Endothelial cell (in vitro differentiated cells): ENCODE measurements at places on chromosomes 4 and X. TPM values are rescaled to one million over a fixed set of nuclear protein-coding genes. Genes with fewer than 3 reads are reported as not detected.

DNA sequence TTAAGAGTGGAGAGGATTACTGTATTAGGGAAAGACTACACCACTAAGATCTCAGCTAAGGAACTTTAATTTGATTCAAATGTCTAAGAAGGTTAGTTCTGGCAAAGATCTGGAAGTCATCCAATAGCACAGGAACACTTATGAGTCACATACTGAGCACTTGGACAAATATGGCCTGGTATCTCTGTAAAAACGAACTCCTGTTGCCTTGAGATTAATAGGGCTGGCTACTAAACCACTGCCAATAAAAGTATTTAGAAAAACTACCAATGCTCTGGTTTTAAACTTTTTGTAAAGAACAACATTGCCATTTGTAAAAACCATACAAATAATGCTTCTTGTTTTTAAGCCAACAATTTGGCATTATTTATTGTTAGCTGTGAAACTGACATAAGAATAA is 70.5 kb downstream of the SEC24D start:
- H3K4me3 ChIP-seq: no peak overlapping the region
- H3K27ac ChIP-seq: no peak overlapping the region
- peaks cover 32% of the 10 kb centered on the region for H3K36me3 ChIP-seq
- DNase-seq: no peak
- H3K4me1 ChIP-seq: no peaks in the 10 kb centered on the region

DNA sequence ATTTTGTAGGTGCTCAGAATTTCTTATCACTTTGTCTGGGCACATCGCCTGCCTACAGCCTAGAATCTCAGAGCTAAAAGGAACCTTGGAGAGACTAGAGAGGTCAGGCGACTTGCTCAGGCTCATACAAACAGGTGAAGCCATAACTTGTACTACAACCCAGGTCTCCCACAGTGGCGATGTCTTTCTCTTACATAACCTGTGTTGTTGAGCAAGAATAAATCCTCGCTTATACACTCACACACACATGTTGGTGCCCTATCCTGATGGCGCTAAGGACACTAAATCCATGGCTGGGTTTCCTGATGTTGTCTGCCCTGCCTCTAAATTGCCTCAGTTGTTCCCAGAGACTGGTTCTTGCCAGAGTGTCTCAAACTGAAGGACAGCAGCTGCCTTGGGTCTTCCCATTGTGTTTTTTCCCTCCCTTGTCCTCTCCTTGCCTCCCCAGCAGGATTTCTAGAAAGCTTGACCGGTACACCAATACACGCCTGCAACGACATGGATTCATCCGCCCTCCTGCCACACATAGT is 1.6 kb downstream of the TSC22D3 start:
- no peak overlapping the region for H3K4me3 ChIP-seq
- no peak overlapping the region for H3K27ac ChIP-seq
- no peaks in the 10 kb centered on the region for H3K36me3 ChIP-seq
- peaks cover 6% of the 10 kb centered on the region for H3K4me1 ChIP-seq

DNA sequence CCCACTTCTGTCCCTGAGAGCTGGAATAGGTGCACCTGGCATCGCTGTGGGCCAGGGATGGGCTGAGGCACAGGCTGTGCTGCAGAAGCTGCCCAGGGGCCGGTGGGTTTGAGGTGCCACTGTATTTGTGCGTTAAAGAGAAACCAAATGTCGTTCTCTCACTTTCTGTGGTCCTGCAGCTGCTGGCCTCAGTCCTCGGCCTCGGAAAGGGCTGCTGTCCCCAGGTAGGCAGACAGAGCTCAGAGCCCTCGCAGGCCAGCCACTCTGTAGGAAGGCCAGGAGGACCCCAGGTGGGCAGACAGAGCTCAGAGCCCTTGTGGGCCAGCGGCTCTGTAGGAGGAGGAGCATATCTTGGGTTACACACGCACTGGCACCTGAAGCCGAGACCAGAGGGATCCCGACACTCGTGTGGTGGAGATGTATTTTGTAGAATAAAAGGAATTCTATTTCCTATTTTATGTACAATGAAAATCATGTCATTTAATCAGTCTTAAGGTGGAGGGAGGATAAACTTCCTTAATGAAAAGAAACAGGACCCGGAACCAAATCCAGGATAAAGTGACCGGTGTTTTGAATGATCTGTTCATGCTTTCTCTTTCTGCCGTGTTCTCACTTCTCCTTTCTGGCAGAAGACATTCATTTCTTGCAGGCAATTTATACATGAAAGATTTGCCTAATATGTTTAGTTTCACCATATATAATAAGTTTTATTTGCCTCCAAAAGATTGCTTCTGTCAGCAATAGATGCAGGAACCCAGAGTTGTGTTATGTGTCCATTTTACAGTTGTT is 54.4 kb upstream of the HGFAC start:
- H3K36me3 ChIP-seq: peaks cover 15% of the 10 kb centered on the region
- DNase-seq: no peak
- H3K27me3 ChIP-seq: peaks cover 8% of the 10 kb centered on the region
- peak overlapping the region; percentile 24 for H3K27ac ChIP-seq

DNA sequence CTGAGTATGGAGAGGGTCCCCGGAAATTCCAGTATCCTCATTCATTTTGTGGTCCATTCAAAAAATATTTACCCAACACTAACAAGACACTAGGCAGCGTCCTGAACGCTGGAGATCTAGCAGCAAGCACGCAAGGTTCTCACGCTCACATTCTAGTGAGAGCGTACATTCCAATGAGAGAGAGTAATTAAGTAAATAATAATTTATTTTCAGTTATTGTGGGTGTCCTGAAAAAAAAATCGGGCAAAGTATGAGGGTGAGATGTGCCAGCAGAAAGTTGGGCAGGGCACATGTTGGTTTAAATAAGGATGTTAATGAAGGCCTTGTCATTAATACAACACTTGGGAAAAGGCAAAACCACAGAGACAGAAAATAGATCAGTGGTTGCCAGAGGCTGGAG is 4.0 kb upstream of the TMEM156 start:
- no peaks in the 10 kb centered on the region for H3K27me3 ChIP-seq
- H3K27ac ChIP-seq: no peak overlapping the region
- DNase-seq: no peak

DNA sequence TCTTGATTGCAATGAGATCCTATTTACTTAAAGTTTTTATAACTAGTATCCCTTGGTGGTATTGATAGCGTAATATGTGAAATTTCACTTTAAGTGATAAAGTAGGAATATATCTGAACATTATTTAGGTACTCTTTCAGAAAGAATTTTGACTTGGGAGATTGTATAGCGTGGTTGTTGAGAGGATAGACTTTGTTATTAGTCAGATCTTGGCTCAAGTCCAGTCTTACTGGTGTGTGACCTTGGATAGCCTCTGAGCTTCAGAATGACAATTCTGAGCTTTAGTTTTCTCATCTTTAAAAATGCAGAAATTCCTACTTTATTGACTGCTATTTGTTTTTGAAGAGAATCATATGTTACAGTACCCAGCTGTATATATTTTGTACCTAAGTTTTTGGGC is 32.6 kb downstream of the DCK start:
- H3K27ac ChIP-seq: no peak overlapping the region
- H3K36me3 ChIP-seq: no peaks in the 10 kb centered on the region
- H3K4me3 ChIP-seq: no peak overlapping the region
- H3K4me1 ChIP-seq: peaks cover 8% of the 10 kb centered on the region

- H3K27ac ChIP-seq: no peak overlapping the region
- H3K4me3 ChIP-seq: no peak overlapping the region
- H3K27me3 ChIP-seq: no peaks in the 10 kb centered on the region
- DNase-seq: no peak
Observed at GRCh38 chrX:126836186-126836585, 16.7 kb downstream of the PRR32 start.

- no peaks in the 10 kb centered on the region for H3K36me3 ChIP-seq
- H3K27me3 ChIP-seq: no peaks in the 10 kb centered on the region
- H3K27ac ChIP-seq: no peak overlapping the region
- no peaks in the 10 kb centered on the region for H3K4me1 ChIP-seq
- no peak for DNase-seq
Observed at GRCh38 chr4:22778547-22779163, 85.9 kb downstream of the GBA3 start.

- no peak overlapping the region for H3K27ac ChIP-seq
- no peak overlapping the region for H3K4me3 ChIP-seq
- DNase-seq: no peak
- H3K4me1 ChIP-seq: no peaks in the 10 kb centered on the region
- peaks cover 7% of the 10 kb centered on the region for H3K36me3 ChIP-seq
Observed at GRCh38 chrX:19576742-19577141, 61.4 kb upstream of the MAP3K15 start.

DNA sequence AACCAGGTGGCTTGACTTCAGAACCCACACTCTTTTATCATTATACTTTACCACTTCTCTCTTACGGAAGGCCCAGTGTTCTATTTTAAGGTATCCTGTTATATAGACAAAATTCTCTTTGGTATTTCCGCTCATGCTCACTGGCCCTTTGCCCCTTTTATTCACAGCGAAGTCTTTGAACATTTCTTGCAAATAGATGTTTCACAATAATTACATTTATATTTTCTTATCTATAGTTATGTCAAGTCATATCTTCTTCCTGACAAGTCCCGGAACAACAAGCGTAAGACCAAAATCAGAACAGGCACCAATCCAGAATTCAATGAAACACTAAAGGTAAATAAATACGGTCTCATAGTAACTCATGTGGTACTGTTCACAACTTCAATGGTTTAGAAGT is 102.0 kb downstream of the SYTL5 start:
- no peaks in the 10 kb centered on the region for H3K27me3 ChIP-seq
- H3K4me3 ChIP-seq: no peak overlapping the region
- no peaks in the 10 kb centered on the region for H3K4me1 ChIP-seq
- no peak for DNase-seq
- H3K27ac ChIP-seq: no peak overlapping the region

The LNX1 gene
- total RNA-seq: 25.7 TPM

The PASD1 gene
- total RNA-seq: not detected

The IL2RG gene
- total RNA-seq: not detected

The ZNF157 gene
- 0.67 TPM for total RNA-seq

The PNMA3 gene
- total RNA-seq: 1.4 TPM
